ENCODE measurements at places on chromosomes 1 and 21. TPM values are rescaled to one million over a fixed set of nuclear protein-coding genes. Genes with fewer than 3 reads are reported as not detected.

Gene TNFRSF9
- total RNA-seq: 3.7 TPM

Gene PKP1
- 0.08 TPM for total RNA-seq

Gene NECTIN4
- 1.6 TPM for total RNA-seq

Gene LY9
- 0.12 TPM for total RNA-seq

Gene LRRC52
- total RNA-seq: not detected

Gene F5
- total RNA-seq: 0.09 TPM

Gene ATG4C
- total RNA-seq: 5.2 TPM

Gene OR2L2
- not detected for total RNA-seq

Gene NBPF6
- not detected for total RNA-seq

Gene TAF1A
- 9.0 TPM for total RNA-seq

Gene MARK1
- total RNA-seq: 0.13 TPM

Gene CADM3
- 0.23 TPM for total RNA-seq

Gene HSPB7
- 0.05 TPM for total RNA-seq

Gene FMOD
- 0.02 TPM for total RNA-seq

Gene HEATR1
- total RNA-seq: 20.0 TPM

Gene EFNA3
- 13.5 TPM for total RNA-seq

Gene CELA2B
- total RNA-seq: not detected
